ENCODE measurements at places on chromosomes 5 and 9. TPM values are rescaled to one million over a fixed set of nuclear protein-coding genes. Genes with fewer than 3 reads are reported as not detected.

Gene OMD
- 2.4 TPM for polyA plus RNA-seq

Gene FST
- polyA plus RNA-seq = 29.2 TPM

DNA sequence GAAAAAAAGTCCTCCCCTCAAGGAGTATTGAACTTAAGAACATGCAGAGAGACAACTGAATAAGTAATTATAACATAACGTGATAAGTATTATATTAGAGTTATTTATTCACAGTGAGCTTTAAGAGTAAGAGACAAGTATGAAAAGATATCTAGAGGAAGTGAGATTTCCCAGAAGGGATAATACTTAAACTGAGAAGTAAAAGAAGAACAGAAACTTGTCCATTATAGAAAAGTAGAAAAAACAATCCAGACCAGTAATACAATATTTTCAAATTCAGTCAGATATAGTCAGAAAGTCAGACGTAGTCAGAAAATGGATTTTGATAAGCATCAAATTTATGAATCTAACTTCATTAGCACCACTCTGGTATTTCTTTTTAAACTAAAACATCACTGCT, 613.0 kb upstream of the CCNG1 start:
- DNase-seq = no peak

- DNase-seq = no peak
These were observed 695 bp upstream of the ANXA6 start for GRCh38 chr5:151158287-151158661.

DNA sequence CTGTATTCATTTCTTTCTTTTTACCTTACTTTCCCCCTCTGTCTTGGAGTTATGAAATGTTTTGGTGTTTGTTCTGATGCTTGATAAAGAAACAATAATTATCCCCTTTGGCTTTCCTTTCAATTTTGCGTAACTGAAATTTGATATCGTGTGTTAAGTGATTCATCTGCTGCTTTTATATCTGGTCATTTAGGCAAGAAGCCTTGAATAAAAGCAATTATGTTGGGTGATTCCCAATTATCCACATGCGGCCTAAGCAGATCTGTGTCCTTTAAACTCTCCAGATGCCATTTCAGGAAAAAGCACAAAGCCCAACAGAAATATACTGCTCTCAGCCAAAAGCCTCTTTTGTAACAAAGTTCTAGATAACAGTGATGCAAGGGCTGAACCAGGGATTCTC, 92.8 kb downstream of the TAF11L14 start:
- no peak for DNase-seq

DNA sequence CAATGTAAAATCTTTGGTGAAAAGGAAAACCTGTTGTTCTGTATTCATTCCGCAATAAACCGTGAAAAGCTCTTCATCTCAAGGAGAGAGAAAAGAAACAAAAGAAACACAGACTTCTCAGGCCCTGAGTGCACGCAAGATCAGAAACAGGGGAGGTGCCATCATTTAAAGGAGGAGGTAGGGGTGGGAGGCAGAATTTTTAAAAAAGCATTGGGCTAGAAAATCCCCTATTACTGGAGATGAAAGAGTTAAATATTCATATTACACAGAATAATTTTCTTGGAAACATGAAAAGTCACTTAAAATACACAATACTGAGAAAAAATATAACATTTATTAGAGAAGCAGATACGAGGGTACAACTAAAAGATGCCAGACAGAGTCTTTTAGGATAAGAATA, 56.3 kb downstream of the USP20 start:
- DNase-seq = no peak

DNA sequence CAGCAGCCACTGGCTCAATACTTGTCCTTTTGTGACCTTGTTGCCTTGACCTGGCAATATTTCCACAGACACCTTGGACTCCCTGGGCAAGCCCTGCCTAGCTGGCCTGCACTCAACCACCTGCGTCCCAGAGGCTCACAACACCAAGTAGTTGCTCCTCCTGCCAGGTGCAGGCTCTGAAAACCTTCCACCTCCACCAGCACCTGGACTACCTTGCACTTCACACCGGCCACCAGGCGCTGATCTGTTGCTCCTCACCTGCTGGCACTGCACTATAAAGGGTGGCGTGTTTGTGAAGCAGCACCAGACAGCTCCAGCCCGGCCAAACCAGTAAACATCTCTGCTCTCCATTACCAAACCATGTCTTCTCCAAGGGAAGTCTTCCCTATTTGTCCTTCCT, 997.7 kb downstream of the PTPRD start:
- DNase-seq = no peak

DNA sequence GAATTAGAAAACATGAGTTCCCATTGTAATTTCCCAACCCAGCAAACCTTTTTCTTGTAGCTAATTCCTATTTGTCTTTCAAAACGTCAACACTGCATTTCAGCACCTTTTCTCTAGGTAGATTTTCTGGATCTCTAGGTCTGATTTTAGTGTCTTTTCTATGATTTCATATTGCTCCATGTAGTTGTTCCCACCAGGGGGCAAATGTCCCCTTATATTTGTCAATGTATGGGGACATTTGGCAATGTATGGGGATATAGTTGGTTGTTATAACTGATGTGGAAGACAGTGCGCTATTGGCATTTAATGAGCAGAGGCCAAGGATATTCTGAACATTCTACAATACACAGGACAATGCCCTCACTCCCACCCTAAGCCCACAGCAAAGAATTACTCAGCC, 273.9 kb upstream of the ADRA1B start:
- no peak for DNase-seq

GRCh38 chr5:79759436-79759835, 69.8 kb downstream of the CMYA5 start:
- DNase-seq = no peak

DNA sequence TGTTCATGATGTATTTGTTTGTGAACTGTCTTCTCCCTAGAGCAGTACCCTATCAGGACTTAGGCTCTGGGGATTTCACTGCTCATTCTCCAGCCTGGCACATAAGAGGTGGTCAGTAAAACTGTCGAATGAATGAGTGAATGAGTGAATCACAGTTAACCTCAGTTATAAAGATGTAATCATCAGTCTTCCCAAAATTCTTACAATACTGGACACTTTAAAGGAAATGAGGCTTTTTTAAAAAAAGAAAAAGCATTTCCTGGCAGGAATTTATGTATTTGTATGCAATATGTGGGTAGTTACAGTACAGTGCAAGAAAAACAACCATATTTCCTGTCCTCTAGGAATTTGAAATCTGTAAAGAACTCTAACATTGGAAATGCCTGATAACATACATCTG, 59.6 kb downstream of the RAI14 start:
- DNase-seq = no peak

GRCh38 chr9:5489630-5490490, 20.5 kb upstream of the PDCD1LG2 start:
- no peak for DNase-seq

Gene CENPH
- 23.0 TPM for polyA plus RNA-seq

Gene GABRA6
- polyA plus RNA-seq = not detected

- DNase-seq = no peak
These were observed 52.9 kb downstream of the TMC1 start for GRCh38 chr9:72574156-72574810.

Gene SPARC
- 2,596 TPM for polyA plus RNA-seq

- DNase-seq = no peak
These were observed 271.8 kb downstream of the PSAT1 start for GRCh38 chr9:78568774-78569173.

DNA sequence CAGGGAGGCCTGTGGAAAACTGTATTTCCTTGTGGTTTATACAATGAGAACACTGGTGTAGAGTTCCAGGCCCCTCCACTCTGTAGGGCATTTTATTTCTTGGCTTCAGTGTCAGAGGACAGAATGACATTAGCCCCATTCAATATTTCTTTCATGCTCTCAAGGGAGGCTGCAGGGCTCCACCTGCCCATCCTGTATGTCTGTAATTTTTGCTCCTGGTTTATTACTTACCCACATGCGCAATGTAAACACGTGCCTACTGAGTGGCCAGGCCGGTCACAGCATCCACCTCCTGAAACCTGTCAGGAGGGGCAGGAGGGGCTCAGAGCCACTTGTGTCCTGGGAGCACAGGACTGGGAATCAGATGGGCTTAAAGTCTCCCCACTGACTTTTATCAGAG, 82.4 kb downstream of the GADD45G start:
- no peak for DNase-seq

Gene MRNIP
- 36.5 TPM for polyA plus RNA-seq

Gene BTNL8
- 0.46 TPM for polyA plus RNA-seq

Gene SPINK7
- polyA plus RNA-seq = 0.14 TPM

Gene PCDHGA2
- polyA plus RNA-seq = 5.8 TPM

GRCh38 chr5:62572918-62573514, 5.6 kb upstream of the LRRC70 start:
- no peak for DNase-seq

- DNase-seq = no peak
These were observed 43.7 kb downstream of the FGF18 start for GRCh38 chr5:171462928-171463861.

DNA sequence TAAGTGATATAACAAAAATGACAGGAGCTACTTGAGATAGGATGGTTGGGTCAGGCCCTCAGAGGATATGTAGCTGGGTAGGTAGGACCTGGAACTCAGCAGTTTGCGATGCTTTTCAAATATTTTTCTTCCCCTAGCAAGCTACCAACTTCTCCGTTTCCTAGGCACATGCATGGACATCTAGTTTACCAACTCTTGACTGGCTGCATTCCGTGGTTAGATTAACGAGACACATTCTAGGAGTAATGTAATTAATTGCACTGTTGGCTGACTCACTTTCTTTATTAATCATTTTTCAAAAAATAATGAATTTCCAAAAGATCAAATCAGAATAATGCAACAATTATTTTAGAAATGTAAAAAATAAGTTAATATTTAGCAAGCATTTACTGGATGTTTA, 95.9 kb downstream of the MACIR start:
- no peak for DNase-seq

GRCh38 chr5:58499941-58500340, 8.7 kb downstream of the GAPT start:
- DNase-seq = no peak

GRCh38 chr5:53825016-53825415, 264.6 kb downstream of the NDUFS4 start:
- DNase-seq = no peak

Gene LIFR
- 87.7 TPM for polyA plus RNA-seq

Gene PSD2
- 1.6 TPM for polyA plus RNA-seq

Gene UGT3A2
- polyA plus RNA-seq = 11.2 TPM

Gene SLC34A3
- polyA plus RNA-seq = 11.9 TPM

- no peak for DNase-seq
These were observed 124.7 kb upstream of the LIFR start for GRCh38 chr5:38681029-38681706.

Gene HMMR
- 21.3 TPM for polyA plus RNA-seq

GRCh38 chr5:35202319-35203111, 27.8 kb downstream of the PRLR start:
- no peak for DNase-seq

DNA sequence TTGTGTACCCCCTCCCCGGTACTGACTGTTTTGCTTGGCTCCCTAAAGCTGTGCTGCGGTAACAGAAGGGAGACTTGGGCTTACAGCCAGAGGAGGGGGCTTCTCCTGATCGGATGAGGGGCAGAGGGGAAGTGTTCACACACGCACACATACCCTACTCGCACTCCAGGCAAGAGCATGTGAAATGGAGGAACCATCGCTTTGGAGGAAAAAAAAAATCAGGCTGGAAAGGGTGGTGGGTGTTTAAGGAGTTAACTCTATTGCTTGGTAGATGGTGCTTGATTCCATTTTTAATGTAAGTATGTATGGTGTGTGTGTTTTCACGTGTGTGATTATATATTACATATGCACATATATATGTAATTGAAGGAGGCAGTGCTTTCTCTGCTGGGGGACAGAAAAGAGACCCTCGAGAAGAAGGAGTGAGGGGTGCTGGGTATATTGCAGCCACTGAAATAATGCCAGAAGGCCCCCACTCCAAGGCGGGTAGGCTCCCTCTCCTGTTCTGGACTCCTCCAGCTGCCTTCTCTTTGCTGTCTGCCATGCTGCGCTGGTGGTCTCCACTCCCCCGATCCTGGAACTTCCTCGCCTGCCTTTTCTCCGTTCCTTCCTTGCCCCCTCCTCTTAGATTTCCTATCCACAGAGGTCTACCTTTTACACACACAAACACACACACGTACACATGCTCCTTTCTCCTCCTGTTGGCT, 721 bp downstream of the GRIA1 start:
- no peak for DNase-seq

- no peak for DNase-seq
These were observed 196.7 kb downstream of the WDR70 start for GRCh38 chr5:37575541-37576489.

- no peak for DNase-seq
These were observed 125.6 kb upstream of the SLCO6A1 start for GRCh38 chr5:102624405-102624804.

DNA sequence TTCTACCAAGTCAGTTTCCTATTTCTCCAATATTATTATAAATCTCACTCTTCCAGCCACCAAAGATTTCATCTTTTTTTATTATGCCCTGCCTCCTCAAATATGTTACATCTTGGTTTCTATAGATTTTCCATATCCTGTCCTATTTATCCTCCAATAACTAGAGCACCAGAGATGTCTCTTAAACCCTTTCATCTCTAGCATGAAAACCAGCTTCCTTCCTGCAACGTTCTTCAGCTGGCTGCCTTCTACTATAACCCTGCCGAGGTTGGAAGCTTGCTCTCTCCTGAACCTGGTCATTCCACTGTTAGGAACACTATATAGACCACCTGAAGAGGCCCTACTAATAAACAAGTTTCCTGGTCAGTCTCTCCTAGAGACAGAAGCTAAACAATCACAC, 27.9 kb downstream of the FAM169A start:
- no peak for DNase-seq

- no peak for DNase-seq
These were observed 7.5 kb upstream of the UBQLN1 start for GRCh38 chr9:83715221-83715620.

DNA sequence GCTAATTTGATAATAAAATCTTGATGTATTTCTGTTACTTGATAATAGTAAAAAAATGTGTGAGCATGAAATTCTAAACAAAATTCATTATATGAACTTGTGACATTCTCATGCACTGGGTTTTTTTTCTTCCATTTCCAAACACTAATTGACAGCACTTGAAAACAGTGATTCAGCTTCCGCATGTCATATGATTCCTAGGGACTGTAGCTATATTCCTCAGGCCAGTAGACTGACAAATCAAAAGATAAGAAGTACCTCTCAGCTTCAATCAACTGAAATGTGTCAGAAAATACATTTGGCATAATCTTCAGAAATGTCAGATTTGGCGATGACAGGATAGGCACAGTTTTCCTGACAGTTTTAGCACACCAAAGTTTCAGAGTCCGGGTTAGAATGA, 52.5 kb downstream of the EFNA5 start:
- no peak for DNase-seq
